ENCODE measurements at places on chromosomes 3 and 15.

DNA sequence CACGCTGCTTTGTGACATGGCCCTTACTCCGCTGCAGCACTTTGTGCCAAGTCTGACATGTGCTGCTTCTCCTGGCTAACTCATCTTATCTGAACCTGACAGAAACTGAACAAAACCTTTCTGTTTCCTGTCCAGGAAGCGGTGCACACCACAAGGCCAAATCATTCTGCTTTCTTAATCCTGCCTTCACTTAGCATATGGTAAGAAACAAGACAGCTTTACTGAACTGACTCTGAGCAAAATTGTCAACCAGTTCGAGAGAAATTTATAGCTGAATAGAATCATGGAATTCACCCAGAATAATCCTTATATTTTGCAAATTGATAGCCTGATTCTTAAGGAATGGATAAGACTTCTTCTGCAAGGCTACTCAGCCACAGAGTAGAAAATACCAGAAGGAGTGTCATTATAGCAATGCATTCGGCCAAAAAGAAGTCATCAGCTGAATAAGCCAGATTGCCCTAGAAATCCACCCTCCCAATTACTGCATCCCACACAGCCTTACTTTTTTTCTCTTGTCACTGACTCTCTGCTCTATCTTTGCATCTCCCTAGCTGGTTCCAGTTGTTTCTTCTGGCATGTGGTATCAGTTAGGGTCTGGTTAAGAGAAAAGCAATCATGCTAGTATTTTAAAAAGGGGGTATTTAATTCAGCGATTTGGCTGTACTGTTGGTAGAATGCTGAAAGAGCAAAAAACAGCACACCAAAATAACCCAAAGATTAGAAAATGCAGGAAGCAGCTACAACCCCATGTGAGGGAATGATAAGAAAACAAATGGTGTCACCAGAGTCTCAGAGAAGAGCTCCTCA, 41.6 kb upstream of the STRIT1 start:
- DNase-seq, result no peak

DNA sequence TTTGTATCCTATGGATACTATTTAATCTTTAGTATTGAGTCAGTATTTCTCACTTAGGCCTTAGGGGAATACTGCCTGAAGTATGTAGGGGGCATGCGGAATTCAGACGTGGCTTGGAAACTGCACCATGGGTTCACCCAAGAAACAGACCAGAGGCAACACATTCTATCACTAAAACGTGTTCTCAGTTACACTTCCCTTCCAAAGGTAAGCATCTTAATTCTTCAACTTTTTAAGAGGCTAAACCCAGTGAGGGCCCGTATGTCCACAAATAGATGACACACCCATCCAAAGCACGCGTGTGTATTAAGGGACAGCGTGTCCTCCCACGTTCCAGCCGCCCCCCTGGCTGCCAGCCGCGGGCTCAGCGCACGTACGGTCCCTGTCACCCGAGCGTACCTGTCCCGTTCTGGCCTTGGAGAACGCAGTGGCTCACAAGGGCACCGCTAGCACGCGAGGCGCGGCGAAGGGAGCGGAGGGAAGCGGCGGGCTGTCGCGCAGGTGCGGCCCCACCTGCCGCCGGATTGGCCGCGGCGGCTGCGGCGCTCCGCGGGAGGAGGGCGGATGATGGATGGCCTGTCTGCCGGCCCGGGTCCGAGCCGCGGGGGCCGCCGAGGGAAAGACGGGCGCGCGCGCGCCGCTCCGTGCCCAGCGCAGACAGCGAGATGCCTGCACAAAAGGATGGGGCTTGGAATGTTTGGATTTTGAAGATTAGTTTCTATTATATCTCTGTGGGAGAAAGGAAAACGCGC, 1003.9 kb upstream of the NR2F2 start:
- no peak for DNase-seq

DNA sequence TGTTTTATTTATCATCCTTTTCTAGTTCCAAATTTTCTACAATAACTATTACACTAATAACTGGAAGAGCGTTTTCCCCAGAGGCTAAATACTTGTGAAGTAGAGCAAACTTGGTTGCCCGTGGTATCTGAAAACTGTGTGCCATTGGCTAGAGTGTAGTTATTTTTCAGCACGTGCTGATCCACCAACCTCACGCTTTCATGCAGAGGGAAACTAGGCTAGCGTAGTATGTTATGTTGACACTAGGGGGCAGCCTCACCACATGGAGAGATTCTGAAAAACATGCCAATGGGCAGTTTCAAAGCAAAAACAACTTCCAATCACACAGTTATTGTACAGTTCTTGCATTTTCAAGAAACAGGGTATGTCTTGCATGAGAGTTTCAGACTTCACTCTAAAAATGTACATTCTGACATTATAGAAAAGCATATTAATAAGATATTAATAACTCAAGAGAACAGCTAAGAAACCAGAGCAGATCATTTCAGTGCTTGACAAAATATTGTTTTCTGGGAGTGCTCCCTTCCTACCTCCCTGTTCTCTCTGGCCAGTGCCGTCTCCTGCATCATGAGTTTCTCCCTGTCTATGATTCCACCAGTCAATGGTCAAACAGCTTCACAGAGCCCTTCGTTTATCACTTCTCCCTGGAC, 39.7 kb downstream of the SPATA12 start:
- peak; percentile 45 for DNase-seq

DNA sequence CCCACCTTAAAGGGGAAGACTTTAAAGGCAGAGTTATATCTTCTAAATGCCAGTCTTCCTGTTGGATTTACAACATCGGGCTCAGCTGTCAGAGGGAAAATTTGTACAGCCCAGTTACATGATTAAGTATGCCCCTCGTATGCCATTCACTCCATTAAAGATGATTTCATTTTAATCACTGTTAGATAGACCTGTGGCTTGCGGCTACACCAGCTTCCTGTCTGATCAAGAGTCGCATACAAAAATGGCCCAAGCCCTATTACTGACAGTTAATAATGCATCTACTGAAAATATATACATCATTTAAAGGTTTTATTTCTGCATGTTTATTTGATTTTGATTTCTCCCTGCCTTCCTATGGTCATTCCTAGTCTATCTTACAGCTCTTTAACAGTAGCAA, 7.1 kb downstream of the EIF4E3 start:
- DNase-seq, result peak; percentile 62

- DNase-seq, result peak; percentile 59
Observed at GRCh38 chr15:31458596-31459399, 132.2 kb downstream of the KLF13 start.

DNA sequence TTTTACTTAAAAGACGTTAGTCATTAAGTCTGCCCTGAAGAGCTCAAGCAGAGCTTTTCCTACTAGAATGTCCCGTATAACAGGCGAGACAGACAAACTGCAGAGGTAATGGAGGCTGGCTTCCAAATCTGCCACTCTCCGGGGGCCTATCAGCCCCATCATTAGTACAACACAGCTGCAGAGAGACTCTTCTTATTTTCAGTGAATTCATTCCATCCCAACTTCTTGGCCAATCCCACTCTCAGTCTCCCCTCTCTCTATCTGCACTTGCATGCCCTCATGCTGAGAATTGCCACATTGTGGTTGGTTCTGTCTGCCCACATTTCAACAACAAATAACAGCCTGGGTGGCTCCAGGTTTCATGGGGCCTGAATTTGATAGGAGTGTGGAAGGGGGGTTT, 412.7 kb downstream of the ERC2 start:
- no peak for DNase-seq

- DNase-seq, result no peak
Observed at GRCh38 chr3:65729555-65729954, 309.2 kb downstream of the MAGI1 start.

Data from CD4-positive, alpha-beta T cell (primary cell).